ENCODE measurements at places on chromosomes 3 and 15.
A peak's percentile ranks its signal among the peaks of the same experiment; 100 is the strongest.

DNA sequence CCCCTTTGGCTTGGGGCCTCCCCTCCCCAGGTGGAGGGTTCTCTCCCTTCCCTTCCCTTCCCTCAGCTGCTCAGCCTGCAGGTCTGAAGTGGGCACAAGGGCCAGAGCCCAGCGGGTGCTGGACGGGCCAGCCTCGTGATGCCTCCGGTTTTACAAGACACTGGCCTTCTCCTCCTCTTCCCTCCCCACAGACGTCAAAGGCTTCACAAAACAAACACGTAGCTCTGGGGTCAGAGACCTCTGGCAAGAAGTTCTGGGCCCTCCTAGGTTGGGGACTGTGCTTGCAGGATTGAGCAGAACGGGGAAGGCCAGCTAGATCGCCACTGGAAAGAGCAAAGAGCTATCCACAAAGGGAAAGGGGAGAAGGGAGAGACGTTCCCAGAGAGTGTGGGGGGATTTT, 81.4 kb upstream of the TPM1 start:
- DNase-seq = no peak

GRCh38 chr3:170868577-170869238, 1.3 kb downstream of the RPL22L1 start:
- DNase-seq = peak; percentile 24

DNA sequence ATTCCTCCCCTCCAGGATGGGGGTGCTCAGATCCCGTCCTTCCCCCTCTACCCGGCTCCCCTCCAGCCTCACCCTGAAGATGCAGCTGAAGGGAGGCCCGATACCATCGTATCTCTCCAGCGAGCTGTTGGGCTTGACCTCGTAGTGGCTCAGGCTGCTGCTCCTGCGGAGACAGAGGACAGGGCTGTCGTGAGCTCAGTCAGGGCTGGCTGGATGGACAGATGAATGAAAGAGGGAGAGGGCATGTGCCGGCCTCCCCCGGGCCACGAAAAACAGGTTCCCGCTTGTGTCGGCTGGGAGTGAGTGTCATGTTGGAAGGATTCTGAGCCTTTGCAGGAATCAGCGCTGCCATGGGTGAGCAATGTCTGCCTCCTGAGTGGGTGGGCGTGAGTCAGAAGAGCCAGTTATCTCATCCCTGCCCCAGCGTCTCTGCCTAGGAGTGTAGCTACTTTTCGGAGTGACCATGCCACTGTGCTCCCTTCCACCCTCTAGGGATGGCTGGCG, 35.2 kb downstream of the FEM1B start:
- peak; percentile 93 for DNase-seq

- peak; percentile 37 for DNase-seq
Measured at GRCh38 chr3:56930706-56931105, 129.0 kb upstream of the ARHGEF3 start.

DNA sequence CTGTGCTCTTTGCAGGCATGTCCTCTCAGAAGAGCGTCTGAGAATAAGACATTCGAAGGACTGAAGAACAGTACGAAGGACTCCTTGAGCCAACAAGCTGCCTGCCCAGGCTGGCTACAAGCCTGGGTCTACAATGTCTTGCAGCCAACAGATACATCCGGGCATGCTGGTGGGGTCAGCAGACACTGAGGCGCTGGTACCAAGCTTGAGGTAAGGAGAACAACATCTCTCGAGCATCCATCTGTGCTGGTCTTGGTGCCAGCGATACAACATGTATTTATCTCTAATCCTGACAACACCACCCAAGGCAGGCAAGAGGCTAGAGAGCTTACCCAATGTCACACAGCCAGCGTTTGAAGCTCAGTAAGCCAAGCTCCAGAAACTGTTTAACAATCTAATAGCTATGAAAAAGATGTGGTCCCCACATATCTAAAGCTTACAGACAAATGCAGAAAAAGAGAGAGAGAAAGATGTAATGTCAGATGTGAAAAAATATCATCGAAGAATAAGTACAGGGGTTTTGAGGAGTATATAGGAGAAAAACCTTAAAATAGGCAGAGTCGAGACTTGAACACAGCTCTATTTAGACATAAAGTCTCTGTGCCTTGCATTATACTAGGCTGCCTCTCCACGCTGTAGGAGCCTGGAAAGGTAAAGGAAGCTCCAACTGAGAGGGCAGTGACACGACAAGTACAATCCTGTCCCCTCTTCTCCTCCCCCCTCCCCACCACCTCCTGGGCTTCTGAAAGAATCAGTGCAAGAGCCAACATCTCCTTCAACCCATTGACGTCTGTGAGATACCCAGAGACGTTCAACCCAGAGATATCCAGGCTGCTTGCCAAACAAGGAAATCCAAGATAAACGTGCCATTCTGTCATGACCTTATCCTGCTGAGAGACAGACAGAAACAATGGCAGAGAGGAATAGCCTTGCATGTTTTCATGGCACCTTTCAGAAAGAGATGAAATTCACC, 39.4 kb downstream of the WWTR1 start:
- DNase-seq = no peak

DNA sequence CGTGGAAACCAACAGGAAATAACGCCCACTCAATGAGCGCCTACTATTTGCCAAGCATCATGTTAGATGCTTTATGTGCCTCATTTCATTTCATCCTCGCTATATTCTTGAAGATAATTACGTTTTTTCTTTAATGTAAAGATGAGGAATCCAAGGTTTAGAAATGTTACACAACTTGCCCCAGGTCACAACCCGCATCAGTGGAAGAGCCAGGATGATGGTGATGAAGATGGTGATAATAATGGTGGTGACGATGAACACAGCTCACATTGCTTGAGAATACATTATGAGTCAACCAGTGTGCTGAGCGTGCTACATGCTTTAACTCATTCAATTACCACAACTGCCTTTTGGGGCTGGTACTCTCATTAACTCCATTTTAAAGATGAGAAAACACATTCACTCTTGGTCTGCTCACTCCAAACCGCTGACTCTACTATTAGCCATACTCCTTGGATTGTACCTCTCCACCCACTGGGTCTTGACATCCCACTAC, 21.5 kb upstream of the MYO1E start:
- peak; percentile 28 for DNase-seq

DNA sequence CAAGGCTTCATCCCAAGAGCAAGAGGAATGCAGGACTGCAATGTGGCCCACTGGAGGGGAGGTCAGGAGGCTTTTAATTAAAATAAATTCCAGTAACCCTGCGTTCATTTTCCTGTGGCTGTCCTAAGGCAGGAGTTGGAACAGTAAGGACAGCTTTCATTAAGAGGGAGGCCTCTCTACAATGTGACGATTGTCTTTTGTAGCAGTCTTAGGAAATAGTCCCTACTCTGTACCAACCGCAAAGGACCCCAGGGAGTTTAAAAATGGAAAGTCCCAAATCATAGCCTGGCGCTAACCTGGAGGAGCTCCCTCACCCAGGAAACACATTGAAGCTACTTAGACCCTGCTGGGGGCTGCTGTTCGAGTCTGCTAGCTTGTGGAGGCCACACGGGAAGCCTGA, 62.8 kb downstream of the SYNM start:
- no peak for DNase-seq

- peak; percentile 42 for DNase-seq
Measured at GRCh38 chr15:39376371-39376909, 204.4 kb upstream of the THBS1 start.

Measured in GM23248 (cell line).